ENCODE measurements at places on chromosomes 6 and 20.

DNA sequence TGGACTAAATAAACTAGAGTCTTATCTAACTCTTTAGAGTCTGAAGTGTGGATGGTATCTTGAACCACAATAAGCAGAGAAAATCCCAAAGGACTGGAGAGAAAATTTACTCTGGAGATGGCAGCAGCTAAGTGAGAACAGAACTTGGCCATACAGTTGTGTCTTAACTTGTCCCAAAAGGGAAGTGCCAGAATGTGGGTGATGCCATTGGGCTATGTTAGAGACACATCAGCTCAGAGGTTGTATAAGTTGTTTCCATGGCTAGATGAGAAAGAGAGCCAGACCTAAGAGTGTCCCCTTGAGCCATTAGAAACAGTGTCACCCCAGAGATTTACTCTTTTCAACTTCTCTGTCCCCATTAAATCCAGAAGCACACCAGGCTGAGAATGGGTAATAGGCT is 36.2 kb downstream of the FOXO3 start:
- DNase-seq = peak; percentile 62

DNA sequence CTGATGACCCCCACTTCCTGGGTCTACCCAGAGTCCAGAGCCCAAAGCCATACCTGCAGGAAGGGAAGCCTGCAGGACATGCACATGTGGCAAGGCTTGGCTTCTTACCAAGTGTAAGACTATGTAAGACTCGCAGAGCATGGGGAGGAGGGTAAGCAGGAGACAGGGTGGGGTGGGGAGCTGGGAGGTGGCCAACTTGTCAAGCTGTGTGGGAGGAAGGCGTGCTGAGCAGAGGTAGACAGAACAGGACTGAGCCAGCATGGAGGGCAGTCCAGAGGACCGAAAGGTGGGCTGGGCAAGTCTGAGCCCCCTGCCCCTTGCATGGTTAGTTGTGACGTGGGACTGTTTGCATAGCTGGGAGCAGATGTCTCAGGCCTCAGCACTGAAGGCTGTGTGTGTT is 53.4 kb upstream of the RNF24 start:
- peak; percentile 55 for DNase-seq

DNA sequence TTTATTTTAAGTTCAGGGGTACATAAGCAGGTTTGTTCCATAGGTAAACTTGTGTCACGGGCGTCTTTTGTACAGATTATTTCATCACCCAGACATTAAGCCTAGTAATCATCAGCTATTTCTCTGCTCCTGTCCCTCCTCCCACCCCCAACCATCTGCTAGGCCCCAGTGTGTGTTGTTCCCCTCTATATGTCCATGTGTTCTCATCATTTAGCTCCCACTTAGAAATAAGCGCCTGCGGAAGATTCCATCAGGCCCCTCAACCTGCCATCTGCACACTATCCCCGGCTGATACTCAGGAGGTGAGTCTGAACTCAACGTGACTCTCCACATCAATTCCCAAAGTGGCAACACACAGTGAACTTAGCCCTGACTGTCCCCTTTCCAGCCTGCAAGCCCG is 228.0 kb upstream of the SYNDIG1 start:
- DNase-seq = no peak

- DNase-seq = no peak
Observed at GRCh38 chr6:71678091-71678490, 208.3 kb upstream of the RIMS1 start.

- peak; percentile 76 for DNase-seq
Observed at GRCh38 chr6:14876778-14877613, 368.9 kb upstream of the JARID2 start.

DNA sequence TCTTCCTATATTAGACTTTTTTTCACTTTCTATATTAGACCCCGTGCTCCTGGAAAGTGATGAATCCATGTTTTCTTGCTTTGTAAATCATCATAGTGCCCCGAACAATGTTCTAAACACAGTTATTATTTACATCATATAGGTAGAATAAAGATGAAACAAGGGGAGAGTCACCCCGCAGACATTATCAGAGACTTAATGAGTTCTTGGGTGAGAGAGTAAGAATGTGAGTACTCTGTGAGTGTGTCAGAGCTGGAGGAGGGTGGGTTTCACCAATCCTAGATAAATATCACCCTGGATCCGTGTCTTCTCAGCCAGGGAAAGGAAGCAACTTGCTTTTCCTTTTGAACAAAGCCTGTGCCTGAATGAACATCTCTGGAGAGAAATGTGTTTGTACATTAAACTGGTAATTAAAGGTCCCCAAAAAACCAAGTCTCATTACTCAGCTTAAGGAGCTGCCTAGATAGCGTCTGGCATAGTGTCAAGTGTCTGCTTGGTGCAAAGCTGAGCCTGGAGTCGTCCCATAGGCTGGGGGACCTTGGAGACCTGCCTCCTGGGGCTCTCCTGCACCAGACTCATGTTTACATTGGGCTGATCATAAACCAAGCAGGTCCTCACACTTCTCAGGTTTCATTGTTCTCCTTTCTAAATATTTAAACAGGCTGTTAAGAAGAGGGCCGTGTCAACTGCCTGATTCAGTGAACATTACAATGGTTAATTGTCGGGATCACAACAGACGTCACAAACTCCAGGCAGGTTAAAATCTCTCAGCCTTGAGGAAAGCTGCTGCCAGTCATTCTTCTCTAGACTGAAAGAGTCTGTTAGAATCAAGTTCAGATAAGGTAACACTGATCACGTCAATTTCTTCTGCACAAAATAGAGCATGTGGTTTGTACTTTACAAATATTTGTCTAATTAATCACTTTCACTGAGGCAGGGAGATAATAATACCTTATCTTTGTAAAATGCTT is 179.7 kb upstream of the MYLIP start:
- DNase-seq = no peak

DNA sequence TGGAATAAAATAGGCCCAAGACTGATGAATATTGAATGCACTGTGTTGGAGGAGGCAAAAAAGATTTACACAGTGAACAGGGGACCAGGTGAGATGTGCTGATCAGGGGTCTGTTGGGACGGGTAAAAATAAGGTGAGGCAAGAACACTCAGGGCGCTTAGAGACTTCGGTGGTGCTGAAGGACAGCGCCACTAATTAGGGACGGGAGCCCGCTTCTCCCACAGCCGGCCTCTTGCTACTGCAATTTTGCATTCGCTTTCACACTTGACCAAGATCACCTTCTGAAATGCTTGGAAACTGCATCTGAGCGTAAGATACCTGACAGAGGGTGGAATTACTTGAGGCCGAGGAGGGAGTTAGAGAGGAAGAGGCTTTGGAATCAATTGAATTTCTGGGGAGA is 7.3 kb downstream of the TFAP2D start:
- DNase-seq = peak; percentile 26

- no peak for DNase-seq
Observed at GRCh38 chr6:152330961-152331360, 306.2 kb downstream of the SYNE1 start.

DNA sequence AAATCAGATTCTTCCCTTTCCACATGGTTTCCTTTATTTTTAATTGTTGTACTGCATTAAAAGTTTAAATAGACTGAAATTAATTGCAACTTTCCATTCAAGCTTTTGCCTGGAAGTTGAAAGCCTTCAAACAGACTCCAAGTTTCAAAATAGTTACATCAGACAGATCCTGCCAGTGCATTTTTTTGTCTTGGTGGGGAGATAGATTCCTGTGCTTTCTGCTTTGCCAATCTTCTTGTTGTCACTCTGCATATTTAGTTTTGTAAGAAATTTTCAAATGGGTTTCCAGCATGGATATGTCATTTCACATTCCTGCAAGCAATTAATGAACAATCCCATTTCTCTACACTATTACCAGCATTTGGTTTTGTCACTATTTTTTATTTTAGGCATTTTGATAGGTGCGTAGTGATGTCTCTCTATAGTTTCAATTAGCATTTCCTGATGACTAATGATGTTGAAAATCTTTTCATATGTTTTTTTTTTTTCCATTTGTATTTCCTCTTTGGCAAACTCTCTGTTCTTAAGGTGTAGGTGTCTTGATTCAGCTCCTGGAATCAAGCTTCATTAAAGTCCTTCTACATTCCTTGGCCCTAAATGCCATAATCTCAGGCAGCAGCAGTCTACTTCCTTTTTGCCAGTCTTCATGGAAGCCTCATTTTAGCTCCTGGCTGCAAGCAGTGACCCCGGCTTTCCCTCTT is 40.5 kb downstream of the SCP2D1 start:
- DNase-seq = no peak

GRCh38 chr6:154511791-154512190 is 1.3 kb upstream of the CNKSR3 start:
- no peak for DNase-seq

- no peak for DNase-seq
Observed at GRCh38 chr6:4364711-4365110, 229.3 kb upstream of the ECI2 start.

- no peak for DNase-seq
Observed at GRCh38 chr6:12578751-12579150, 137.8 kb upstream of the PHACTR1 start.

- DNase-seq = no peak
Observed at GRCh38 chr20:63163596-63164483, 52.1 kb downstream of the YTHDF1 start.

- peak; percentile 32 for DNase-seq
Observed at GRCh38 chr6:33169291-33170175, 22.7 kb downstream of the COL11A2 start.

DNA sequence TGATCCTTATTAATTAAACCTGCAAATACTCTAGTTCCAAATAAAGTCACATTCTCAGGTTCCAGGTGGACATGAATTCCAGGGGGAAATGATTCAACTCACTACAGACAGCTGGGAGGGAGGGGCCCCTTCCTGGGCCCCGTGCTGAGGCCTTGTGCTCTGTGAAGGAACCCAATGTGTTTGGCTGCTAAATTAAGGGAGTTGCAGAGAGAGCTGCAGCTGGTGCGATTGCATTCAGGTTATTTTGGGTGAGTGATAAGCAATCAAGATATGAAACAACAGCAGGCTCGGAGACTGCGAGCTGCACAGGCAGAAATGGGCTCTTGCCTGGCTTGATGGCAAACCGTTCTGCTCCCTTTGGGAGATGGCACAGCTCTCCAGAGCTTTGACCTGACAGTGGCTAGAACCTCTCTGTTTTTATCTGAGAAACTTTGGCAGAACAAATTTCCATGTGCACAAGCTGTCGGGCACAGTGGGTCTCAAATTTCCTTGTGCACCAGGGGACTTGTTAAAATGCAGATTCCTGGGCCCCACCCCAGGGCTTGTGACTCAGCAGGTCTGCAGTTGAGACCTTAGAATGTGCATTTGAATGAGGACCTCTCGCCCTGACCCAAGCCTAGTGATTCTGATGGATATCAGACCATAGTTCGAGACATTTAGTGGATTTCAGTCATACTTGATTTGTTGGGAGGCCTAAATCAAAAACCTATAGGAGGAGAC is 9.8 kb downstream of the MAPK13 start:
- peak; percentile 64 for DNase-seq

DNA sequence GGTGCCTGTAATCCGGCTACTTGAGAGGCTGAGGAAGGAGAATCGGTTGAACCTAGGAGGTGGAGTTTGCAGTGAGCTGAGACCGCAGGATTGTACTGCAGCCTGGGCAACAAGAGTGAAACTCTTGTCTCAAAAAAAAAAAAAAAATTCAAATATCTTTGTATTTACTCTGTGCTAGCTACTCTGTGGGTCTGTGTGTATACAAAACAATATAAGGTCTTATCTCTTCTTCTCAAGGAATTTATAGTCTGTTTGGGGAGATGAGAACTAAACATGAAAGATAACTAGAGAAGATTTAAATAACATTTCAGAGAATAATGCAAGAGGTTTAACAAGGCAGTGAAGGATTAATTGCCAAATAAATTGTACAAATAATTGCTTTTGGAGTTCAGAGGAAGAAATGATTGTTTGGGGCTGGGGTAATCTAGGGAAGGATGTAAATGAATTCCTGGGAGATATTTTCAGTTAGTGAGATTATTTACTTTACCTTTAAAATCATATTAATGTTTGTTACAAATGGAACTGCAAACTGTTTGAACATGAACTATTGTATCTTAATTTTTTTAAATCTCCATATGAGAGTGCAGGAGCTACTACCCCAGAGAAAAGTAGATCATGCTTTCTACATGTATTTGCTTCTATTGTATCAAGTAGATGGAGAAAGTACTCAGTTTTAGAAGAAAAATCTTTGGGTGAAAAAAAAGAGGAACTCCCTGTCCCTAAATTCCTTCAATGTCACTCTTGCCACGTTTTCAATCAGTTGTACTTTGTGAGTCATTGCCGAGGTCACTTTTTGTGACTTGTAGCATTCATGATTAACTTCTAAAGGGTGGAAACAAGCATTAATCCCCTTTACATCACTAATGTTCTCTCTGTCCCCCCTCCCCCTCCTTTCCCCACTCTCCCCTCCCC is 39.0 kb downstream of the NCOA3 start:
- DNase-seq = peak; percentile 83

- no peak for DNase-seq
Observed at GRCh38 chr20:34528921-34529297, 12.7 kb downstream of the DYNLRB1 start.

DNA sequence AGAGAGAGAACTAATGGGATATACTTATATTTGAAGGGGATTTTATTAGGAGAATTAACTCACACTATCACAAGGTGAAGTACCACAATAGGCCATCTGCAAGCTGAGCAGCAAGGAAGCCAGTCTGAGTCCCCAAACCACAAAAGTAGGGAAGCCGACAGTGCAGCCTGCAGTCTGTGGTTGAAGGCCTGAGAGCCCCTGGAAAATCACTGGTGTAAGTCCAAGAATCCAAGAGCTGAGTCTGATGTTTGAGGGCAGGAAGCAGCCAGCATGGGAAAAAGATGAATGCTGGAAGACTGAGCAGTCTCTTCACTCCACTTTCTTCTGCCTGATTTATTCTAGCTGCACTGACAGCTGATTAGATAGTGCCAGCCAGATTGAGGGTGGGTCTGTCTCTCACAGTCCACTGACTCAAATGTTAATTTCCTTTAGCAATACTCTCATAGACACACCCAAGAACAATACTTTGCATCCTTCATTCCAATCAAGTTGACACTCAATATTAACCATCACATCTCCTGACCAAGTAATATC is 823.9 kb downstream of the PHF3 start:
- no peak for DNase-seq

- peak; percentile 76 for DNase-seq
Observed at GRCh38 chr6:159061805-159062563, 17.2 kb upstream of the TAGAP start.

DNA sequence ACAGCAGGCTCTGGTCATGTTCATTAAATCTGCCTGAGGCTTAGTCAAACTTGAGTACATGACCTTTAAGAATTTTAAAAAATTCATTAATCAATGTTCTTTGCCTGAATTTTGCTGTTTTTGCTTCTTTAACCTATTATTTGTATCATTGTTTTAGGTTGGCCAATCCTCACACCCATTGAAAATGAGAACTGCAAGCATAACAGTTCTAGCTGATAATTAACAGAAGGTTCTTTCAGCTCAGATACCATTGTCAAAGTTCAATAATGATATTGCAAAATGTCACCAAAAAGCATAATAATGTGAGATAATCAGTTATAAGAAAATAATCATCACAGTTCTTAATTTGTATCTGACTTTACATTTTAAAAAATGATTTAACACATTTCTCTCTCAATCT is 583.1 kb downstream of the TFAP2A start:
- no peak for DNase-seq

- no peak for DNase-seq
Observed at GRCh38 chr6:36129941-36130666, at the start of gene MAPK13. Gene MAPK13 (plus strand): TSS chr6:36130513. CDS start chr6:36130583, 70 bp downstream.

Data from NB4 (cell line).